ENCODE measurements at places on chromosomes 5 and 9.

DNA sequence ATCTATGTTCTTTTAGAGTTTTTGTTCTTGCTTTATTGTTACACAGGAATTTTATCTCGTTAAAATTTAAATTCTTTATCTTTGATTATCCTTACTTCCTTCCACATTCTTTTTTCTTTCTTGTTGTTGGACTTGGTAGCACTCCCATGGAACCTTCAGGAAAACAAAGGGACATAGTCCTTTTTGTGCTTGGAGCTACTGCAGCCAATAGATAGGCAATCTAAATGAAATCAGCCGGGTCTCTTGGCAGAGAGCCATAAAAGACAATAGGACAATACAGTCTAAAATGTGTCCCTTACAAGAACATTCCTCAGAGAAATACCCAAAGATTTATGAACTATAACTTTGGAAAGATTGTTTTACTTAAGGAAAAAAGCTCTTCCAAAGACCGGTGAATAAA, 548.1 kb upstream of the C9orf72 start:
- no peak overlapping the region for H3K27ac ChIP-seq
- no peaks in the 10 kb centered on the region for H3K4me1 ChIP-seq
- no peak for DNase-seq
- H3K36me3 ChIP-seq: no peaks in the 10 kb centered on the region

GRCh38 chr5:155514105-155514563, 500.6 kb downstream of the KIF4B start:
- H3K27me3 ChIP-seq: no peaks in the 10 kb centered on the region
- H3K4me3 ChIP-seq: no peak overlapping the region
- H3K27ac ChIP-seq: no peak overlapping the region
- H3K4me1 ChIP-seq: no peaks in the 10 kb centered on the region

DNA sequence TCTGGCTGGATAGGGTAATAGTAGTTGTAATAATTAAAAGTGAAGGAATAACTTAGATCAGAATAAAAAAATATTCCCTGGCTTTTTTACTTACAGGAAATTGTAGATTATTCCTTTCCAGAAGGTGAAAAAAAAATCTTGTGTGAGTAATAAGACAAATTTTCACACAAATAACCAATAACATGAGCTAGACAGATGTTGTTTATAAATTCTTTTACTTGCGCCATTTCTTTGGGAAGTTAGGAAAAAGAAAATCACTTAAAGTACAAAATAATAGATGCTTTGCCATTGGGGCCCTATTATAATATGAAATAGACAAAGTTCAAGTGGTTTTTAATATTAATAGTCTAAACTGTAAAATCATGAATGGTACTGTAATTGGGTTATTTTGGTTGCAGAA, 204.1 kb downstream of the ARRDC3 start:
- no peaks in the 10 kb centered on the region for H3K27me3 ChIP-seq
- H3K4me3 ChIP-seq: no peak overlapping the region
- H3K36me3 ChIP-seq: no peaks in the 10 kb centered on the region
- no peaks in the 10 kb centered on the region for H3K4me1 ChIP-seq

DNA sequence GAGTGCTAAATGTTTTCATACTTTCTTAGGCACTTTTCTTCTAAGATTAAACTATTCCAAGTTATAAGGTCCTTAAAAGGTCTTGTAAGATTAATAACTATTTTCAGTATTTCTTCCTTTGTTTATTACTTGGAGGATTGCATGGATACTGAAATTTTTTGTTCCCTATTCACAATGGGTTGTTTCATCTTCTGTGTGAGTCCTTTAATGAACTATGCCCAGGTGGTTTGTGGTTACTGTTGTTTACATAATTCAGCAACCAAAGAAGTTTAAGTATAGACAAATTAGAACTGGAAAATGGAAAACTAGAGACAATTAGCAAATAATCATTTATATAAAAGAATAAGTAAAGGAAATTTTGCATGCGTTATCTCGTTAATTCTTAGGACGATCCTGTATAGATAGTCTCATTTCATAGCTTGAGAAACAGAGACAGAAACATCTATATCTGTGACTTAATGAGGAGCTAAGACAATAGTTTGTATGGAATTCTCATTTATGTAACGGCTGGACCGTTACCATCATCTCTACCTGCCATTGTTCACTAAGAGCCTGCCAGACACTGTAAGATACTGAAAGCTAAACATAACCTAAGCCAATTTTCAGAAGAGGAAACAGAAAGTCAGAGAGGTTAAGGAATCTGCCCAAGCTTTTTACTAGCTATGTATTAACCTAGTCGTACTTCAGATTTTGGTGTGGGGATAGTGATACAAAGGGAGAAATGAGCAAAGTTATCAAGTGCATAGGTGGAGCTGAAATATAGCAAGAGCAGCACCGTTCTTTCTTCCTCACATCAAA, 148.2 kb downstream of the PAM start:
- DNase-seq: no peak
- no peaks in the 10 kb centered on the region for H3K27me3 ChIP-seq
- no peak overlapping the region for H3K27ac ChIP-seq
- no peaks in the 10 kb centered on the region for H3K4me1 ChIP-seq
- H3K4me3 ChIP-seq: no peak overlapping the region

DNA sequence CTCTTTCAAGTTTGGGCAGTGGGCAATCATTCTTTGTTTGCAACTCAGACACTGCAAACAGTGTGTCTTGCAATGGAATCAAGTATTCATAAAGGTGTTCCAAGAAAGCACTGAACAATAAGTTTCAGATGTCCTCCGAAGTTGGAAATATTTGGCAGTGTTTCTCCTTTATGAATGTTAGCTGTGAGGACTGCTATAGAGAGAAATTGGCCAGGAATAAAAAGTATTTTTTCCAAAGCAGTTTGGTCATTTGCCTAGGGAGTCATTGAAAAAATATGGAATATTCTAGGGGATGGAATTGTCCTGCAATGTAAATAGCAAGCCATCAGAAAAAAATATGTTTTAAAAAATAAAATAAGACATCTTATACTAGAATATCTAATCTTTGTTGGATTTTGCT, 688.6 kb upstream of the SEMA6A start:
- H3K4me3 ChIP-seq: no peak overlapping the region
- no peaks in the 10 kb centered on the region for H3K4me1 ChIP-seq
- no peaks in the 10 kb centered on the region for H3K27me3 ChIP-seq
- no peak overlapping the region for H3K27ac ChIP-seq

DNA sequence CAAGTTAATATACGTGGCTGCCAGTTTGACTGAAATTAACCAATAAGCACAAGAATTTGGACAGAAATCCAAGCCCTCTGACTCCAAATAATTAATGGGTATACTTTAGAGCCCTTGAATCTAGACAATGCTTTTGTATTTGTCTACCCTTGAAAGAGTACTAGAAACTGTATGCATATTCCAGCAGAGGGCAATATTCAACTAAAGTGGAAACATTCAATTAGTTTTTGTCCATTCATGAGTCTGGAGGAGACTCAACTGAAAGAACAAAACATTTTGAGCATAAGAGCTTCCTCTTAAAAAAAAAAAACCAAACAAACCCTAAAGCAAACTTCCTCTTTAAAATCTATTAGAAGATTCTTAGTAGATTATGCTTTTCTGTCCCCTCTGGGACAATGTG, 157.8 kb downstream of the ARHGEF28 start:
- H3K4me3 ChIP-seq: no peak overlapping the region
- no peak overlapping the region for H3K27ac ChIP-seq
- H3K36me3 ChIP-seq: no peaks in the 10 kb centered on the region
- DNase-seq: no peak
- H3K27me3 ChIP-seq: no peaks in the 10 kb centered on the region
- H3K4me1 ChIP-seq: no peaks in the 10 kb centered on the region
